ENCODE measurements at places on chromosomes 6 and 20.

GRCh38 chr6:74671558-74672025, 534.3 kb downstream of the COL12A1 start:
- DNase-seq, result no peak

GRCh38 chr20:63839620-63840019, 8.6 kb upstream of the ZBTB46 start:
- DNase-seq, result no peak

- DNase-seq, result no peak
Measured at GRCh38 chr6:54020334-54020733, 90.9 kb upstream of the MLIP start.

GRCh38 chr6:11968241-11968806, 43.8 kb upstream of the HIVEP1 start:
- no peak for DNase-seq

DNA sequence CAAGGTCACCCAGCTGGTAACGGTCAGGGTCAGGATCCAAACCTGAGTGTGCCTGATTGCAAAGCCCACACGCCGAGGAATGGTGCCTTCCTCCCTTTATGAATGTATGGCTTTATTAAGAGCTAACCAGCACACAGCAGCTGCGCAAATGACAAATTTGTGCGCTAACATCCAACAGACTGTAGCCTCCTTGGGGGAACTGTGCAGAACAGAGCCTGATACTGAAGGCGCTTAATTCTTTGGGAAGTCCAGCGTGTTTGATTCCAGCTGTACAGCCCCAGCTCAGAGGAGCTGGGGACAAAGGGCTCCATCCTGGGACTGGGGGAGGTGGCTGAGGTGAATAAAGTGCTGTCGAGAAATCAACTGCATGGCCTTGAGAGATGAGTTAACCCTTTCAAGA, 75.7 kb upstream of the JARID2 start:
- no peak for DNase-seq
